T-helper 1 cell (primary cell): ENCODE measurements at places on chromosomes 4 and X.

DNA sequence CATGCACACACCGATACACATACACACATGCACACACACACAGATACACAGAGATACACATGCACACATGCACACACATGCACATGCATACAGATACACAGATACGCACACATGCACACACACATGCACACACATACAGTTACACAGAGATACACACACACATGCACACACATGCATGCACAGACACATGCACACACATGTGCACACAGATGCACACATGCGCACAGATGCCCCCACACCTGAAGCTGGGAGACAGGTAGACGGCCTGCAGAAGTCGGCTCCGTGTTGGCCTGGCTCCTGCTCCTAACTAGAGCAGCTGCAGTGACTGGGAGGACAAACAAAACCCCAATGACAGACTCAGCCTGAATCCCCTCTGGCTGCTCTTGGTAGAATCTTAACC, 46.8 kb downstream of the PSAPL1 start:
- DNase-seq, result no peak

DNA sequence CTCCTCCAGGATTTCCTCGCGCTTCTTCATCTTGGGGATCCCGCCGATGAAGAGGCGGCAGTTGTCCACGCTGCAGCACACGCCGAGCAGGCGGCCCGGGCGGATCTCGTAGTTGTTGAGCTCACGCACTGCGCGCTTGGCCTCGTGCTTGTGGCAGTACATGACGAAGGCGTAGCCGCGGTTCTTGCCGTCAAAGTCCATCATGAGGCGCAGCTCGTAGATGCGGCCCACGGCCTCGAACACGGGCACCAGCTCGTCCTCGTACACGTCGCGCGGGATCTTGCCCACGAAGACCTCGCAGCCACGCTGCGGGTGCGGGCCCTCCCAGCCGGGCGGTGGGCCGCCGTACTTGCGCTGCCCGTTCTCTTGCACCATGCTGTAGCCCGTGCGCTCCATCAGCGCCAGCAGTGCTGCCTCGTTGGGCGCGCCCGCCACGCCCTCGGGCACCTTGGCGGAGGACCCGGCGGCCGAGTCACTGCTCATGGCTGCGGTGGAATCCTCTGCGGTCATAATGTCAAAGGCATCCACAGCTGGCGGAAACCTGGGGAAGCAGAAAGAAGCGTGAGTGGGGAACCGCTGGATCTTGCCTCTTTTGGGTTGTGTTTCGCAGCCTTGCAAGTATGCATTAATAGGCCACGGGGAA, 103.4 kb downstream of the CHRNA9 start:
- no peak for DNase-seq

GRCh38 chr4:142427456-142427855, 418.6 kb downstream of the INPP4B start:
- DNase-seq, result no peak

GRCh38 chr4:6439120-6439762, 33.2 kb downstream of the PPP2R2C start:
- no peak for DNase-seq

- no peak for DNase-seq
Observed at GRCh38 chr4:69497886-69498395, 2.2 kb upstream of the UGT2B4 start.

- no peak for DNase-seq
Observed at GRCh38 chr4:57098941-57099340, 11.2 kb downstream of the IGFBP7 start.

DNA sequence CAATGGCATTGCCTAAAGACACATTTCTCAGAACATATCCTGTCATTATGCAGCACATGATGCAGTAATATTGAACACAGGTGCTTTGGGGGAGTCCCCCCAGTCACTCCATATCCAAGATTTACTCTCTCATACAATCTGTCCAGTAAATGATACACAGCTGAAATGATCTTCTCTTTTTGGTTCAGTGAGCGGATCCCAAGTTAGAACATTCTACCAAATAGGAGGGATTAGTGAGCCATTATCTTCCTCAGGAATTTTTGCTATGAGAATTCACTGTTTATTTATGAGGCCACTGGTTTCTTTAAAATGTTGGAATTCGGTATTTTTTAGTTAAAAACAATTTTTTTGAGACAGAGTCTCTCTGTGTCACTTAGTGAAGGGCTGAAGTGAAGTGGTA, 96.5 kb downstream of the TRAPPC11 start:
- DNase-seq, result no peak

GRCh38 chr4:100356172-100356571, 161.7 kb downstream of the EMCN start:
- DNase-seq, result no peak

GRCh38 chrX:31497086-31497485, 425.2 kb upstream of the FTHL17 start:
- no peak for DNase-seq

- no peak for DNase-seq
Observed at GRCh38 chr4:97374526-97374925, 768.8 kb downstream of the STPG2 start.

GRCh38 chr4:169976951-169977350, 49.2 kb downstream of the MFAP3L start:
- no peak for DNase-seq

GRCh38 chr4:101806914-101807313, 16.4 kb downstream of the BANK1 start:
- DNase-seq, result no peak

GRCh38 chr4:22901631-22902030, 208.9 kb downstream of the GBA3 start:
- DNase-seq, result no peak

- peak; percentile 8 for DNase-seq
Observed at GRCh38 chr4:8297141-8297601, 27.6 kb downstream of the HTRA3 start.

DNA sequence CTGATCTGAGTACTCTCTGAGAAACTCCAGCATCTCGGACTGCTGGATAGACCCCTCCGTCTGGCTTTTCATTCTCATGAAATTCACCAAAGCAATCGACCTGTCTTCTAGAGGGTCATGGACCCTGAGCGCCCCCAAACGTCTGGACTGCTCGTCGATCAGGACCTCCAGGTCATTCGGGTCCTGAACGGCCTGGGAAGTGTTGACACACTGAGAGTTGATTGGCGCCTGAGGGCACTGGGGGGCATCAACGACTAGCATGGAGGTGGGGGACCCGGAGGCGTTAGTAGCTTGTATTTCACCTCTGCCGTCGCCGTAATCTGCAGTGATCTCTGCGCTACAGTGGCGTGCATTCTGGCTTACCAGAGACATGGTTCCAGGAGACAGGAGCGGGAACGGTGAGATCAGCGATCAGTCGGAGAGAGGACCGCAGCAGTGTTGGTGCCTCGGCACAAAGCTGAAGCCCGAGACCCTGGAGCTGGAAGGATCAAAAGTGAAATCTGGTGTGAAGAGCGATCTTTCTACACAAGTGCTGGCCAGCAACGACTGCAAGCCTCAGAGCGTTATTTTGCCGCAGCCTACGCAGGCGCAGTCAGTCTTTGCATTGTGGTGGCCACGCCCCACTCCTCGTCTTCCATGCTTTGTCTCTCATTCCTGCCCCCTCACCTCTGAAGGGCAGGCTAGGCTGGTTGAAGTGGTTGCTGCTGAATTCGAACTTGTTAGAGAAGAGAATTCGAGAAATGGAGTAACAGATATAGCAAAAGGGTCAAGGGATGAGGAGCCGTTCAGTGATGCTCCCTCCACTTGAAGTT, at the start of gene MAGEE2:
Gene MAGEE2 (minus strand): TSS at position 575 of the 812 bp plus-strand sequence. CDS start 203 bp downstream, at position 372.
- DNase-seq, result peak; percentile 2

GRCh38 chr4:15996773-15997172, 33.8 kb upstream of the FGFBP2 start:
- no peak for DNase-seq

- no peak for DNase-seq
Observed at GRCh38 chr4:6869944-6870343, 39.7 kb upstream of the TBC1D14 start.

GRCh38 chr4:46389301-46389775, 590 bp downstream of the GABRA2 start:
- no peak for DNase-seq

DNA sequence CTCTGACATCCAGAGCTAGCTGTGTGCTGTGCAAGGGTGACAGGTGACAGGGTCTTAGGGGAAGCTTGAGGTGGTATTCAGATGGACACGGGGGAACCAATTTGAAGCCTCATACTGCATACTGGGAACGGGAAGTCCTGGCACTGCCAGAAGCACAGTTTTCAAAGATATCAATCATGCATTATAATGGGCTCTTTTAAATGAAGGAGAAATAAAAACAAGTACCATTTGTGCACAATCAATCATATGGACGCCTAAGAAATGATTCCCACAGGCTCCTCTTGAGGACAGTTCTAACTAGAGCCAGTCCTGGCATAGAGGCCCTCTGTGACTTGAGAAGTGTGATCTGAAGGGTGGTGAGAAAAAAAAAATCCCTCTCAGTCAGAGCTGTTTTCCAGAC, 50.9 kb downstream of the TSC22D3 start:
- no peak for DNase-seq

DNA sequence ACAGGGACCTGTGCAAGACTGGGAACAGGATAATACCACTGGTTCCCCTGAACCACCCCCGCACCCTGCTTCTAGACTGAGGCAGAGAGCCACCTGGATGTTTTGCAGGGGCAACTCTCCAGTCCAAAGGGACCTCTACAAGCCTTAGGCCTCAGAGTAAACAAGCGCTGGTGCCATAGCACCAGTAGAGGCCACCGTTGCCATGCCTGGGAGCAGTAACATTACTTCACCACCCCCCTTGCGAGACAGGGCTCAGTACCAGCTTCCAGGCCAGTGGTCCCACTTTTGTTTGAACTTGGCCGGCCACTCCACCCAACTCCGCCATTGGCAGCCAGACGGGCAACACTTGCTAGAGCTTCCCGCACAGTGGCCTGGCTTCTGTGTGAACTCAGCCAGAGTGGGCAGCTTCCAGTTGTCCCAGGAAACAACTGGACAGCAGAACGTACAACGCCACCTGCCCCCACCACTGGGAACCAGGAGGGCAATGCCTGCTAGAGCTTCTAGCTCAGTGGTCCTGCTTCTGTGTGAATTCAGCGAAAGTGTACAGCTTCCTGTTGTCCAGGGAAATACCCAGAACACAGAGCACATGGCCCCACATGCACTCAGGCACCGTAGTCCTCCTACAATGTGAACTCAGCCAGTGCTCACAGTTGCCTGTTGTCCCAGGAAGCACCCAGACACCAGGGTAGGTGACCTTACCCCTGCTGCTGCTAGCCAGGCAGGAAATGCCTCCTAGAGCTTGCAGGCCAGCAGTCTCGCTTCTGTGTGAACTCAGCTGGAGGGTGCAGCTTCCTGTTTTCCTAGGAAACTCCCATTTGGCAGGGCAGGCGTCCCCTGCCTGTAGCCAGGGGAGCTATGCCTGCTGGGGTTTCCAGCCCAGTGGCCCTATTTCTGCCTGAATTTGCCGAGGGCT, 39.9 kb upstream of the PCDH19 start:
- DNase-seq, result no peak
